NCI-H2171 treated with DMSO at 0.1 percent for 48 hours (cell line): ENCODE measurements at places on chromosomes 11 and 22.

DNA sequence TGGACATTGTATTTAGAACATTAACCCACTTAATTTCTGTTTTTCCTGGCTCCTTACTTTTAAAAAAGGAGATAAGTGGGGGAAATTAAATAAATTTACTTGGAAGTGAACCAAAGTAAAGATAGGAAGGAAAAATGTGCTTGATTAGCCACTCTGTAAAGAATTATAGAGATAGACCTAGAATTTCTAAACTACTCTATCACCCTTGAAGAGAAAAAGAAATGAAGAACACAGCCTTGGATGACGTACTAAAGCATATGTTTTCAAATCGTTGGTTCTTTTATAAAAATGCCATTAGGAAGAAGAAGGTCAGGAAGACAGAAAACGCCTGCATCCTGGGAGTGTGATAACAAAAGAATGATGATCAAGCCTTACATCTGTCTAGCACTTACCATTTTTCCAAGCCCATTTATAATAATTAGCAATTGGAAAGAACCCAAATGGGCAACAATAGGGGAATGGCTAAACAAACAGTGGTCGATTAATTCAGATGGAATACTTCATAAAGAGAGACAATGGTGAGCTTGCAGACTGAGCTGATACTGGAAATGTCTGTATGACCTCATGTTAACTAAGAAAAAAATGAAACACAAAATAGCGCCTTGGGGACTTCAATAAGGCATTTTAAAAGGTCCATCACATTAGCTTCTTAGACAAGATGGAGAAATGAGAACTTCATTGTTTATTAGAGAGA is 81.0 kb upstream of the LRRC55 start:
- DNase-seq = no peak

- no peak for DNase-seq
These were observed 21.9 kb downstream of the MMP13 start for GRCh38 chr11:102933627-102934026.

GRCh38 chr11:72831521-72832300 is 17.5 kb downstream of the ATG16L2 start:
- peak; percentile 86 for DNase-seq

DNA sequence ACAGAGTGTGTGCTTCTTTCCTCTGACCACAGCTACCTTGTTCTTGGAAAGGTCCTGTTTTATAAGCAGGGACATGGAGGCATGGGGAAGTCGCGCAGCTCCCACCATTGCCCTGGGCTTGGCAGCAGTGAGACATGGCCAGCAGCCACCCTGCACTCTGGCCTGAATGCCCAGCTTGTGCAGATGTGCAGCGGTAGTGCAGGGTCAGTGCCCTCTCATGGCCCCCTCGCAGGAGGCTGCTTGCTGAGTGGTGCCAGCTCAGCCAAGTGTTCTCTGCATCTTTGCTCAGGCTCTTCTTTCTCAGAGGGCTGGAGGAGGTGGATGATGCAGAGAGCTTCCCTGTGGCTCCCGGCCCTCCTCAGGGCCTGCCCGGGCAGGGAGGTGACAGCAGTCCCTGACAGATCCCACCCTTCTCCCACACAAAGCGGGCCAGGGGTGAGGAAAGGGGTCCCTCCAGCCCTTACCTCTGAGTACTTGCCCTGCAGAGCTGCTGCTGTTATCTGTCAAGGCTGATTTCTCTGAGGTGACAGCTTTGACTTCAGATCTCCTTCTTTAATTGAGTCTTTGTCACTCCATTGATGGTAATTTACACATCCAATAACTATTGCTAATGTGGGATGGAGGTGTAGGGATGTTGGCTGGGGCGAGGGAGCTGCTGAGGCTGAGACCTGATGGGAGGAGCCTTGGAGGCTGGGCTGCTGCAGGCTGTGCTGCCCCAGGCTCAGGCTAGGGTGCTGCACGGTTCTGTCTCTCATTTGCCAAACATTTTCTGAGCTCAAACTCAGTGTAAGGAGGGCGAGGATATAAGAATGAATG is 47.4 kb upstream of the B3GAT1 start:
- DNase-seq = no peak

- DNase-seq = no peak
These were observed 44.9 kb downstream of the ADM start for GRCh38 chr11:10349806-10350205.

DNA sequence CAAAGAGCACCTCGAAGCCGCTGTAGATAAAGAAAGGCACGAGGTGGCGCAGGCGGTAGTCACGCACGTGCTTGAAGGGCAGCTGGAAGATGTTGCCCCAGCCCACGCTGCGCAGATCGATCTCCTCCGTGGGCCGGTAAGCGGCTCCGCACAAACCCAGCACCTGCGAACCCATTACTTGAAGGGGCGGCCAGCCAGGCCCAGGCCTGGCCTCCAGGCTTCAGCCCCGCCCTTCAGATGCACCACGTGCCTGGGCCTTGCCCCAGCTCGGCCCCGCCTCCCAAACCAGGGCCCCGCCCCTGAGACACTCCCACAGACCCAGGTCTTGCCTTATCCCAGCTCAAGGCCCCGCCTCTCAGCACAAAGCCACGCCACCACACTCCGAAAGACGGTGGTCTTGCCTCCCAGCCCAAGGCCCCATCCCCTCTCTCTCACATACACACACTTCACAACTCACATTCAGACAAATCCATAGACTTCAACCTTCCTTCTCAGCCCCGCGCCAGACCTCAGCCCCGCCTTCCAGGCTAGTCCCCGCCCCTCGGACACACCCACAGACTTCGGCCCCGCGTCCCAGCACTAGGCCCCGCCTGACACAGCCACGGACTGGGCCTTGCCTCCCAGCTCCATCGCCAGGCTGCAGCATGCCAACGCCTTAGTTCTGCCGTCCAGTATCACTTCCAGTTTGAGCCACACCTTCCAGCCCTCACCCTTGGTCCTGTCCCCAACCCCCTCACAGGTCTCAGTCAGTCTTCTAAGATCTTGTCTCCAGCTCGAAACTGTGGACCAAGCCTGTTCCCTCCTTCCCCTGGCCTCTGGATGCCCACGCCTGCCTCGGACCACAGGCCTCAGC is 7.0 kb downstream of the UNC93B1 start:
- DNase-seq = no peak

GRCh38 chr22:45240104-45240809 is 437 bp downstream of the KIAA0930 start:
- no peak for DNase-seq

DNA sequence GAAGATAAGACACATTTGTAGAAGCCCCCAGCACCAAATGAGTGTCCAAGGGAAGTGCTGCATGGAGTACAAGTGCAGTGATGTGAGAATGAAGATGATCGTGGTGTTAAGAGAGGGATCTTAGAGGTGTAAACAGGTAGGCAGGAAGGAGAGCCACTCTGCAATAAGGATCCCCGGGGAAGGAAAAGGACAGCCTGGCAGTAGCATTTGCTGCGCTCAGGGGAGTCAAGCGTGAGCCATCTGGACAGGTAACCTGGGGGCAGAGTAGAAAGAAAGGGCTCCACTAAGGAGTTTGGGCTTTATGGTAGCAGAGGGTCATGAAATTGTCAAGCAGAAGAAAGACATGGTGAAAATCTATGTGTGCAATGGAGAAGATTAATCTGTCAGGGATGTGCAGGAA is 587.2 kb downstream of the BUD13 start:
- DNase-seq = peak; percentile 79

GRCh38 chr11:35662061-35662648 is 420 bp upstream of the TRIM44 start:
- DNase-seq = no peak

DNA sequence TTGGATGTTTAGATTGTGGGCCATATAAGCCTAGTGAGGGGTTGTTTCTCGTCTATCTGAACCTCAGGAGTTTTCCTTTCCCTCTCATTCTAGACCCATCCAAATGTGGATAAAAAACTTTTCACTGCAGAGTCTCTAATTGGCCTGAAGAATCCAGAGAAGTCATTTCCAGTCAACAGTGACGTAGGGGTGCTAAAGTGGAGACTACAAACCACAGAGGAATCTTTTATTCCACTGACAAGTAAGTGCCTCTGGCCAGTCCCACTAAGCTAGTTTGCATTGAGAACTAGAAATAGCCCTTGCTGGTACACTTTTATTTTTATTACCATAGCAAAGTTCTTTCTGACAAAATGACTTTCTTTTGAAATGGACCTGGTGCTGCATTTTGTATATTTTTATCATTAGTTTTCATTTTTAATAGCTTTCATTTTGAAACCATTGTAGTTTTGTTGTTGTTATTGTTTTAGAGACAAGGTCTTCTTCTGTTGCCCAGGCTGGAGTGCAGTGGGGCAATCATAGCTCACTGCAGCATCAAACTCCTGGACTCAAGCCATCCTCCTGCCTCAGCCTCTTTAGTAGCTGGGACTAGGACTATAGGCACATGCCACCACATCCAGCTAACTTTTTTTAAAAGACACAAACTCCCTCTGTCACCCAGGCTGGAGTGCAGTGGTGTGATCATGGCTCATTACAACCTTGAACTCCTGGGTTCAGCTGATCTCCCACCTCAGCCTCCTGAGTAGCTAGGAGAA is 14.6 kb upstream of the PHLDB1 start:
- no peak for DNase-seq

- no peak for DNase-seq
These were observed 33.0 kb downstream of the MCHR1 start for GRCh38 chr22:40712311-40712710.

DNA sequence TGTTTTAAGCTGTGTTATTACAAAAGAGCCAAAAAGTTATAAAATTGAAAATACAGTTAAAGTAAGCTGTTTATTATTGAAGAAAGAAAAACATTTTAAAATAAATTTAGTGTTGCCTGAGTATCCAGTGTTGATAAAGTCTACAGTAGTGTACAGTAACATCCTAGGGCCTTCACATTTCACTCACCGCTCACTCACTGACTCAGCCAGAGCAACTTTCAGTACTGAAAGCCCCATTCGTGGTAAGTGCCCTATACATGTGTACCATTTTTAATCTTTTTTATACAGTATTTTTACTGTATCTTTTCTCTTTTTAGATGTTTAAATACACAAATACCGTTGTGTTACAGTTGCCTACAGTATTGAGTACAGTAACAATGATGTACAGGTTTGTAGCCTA is 35.0 kb downstream of the POLD3 start:
- no peak for DNase-seq

DNA sequence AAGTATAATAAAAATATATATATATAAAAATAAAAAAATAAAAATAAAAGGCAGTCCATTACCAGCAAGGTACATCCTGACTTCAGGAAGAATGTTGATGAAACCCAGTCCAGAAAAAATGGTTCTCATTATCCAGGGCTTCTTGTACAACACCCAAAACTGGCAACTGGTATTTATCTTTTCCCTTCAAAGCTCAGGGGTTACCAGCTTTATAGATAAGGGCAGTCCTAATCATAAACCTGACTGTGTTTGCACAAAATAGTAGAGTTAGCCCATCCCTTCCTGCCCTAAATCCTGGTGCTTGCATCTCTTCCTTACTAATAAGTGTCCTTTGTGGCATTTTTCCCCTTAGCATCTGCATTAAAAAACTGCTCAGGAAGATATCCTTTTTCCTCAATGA is 97.5 kb downstream of the CSTPP1 start:
- no peak for DNase-seq

DNA sequence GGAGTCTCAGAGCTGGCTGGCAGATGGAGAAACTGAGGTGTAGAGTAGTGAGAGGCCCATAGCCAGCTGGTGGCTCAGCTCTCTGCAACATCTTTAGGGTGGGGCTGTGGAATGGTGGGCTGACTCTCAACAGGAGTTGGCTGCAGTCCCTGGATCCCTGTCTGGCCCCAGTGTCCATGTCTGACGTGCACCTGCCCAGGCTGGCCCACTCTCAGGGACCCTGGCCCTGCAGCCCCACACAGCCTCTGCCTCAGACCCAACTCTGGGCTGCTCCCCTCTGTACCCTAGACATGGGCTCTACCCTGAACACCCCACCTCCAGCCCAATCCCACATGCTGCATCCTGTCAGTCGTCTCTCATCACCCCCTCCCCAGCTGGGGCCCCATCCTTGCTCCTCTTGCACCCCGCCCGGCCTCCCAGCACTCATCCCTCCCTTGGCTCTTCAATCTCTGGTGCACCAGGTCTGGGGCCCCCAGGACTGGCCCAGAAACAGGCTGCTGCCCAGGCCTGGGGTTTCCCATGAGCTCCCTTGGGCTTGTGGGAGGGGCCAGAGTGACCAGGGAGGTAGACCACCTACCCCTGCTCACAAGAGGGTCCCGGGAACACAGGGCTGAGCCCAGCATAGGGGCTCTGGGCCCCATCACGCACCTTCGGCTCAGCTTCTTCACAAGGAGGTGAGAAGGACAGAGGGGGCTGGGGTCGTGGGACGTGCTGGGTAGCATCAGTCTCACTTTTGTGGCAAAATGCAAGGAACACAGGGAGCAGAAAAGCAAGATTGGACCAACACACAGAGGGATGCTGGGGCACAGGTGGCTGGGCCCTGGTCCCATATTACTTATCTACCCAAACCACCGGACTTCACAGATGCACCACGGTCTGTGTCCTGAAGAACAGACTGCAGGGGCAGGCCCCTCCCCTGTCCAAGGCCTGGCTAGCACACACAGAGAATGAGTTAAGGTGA is 31.5 kb downstream of the ARVCF start:
- DNase-seq = peak; percentile 17

DNA sequence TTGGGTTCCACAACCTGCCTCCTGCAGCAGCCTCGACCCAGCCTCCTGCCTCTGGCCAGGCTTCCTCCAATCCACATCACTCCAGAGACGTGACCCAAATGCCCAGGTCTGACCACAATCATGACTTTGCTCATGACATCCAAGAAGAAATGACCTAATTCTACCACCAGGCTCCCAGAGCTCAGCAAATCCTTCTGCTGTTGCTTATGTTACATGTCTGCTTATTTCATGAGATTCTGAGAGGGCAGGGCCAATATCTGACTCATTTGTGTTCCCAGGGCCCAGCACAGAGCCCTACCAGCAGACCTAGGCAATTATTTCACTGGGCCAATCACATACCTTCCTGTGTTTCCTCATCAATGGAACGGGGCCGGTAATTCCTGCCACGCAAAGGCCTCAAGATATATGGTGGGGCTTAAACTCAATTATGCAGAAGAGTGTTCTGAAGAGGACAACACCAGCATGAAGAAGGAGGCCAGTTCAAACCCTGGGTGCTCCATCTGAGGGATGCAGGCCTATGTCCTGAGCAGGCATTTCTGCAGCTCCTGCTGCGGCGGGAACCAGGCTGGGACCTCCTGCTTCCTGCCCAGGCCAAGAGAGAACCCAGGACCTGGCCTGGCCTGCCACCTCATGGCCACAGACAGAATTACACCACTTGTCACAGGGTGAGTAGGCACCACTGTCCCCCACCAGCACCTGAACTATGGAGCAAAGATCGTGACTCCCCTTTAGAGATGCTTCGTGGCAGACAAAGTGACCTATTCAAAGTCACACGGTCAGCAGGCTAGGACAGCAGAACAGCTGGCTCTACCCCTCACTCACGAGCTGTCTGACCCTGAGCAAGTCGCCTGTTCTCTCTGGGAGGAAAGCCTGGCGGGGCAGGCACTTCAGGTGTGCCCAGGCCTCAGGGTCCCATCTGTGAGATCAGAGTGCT is 5.9 kb downstream of the CENPM start:
- DNase-seq = peak; percentile 59

DNA sequence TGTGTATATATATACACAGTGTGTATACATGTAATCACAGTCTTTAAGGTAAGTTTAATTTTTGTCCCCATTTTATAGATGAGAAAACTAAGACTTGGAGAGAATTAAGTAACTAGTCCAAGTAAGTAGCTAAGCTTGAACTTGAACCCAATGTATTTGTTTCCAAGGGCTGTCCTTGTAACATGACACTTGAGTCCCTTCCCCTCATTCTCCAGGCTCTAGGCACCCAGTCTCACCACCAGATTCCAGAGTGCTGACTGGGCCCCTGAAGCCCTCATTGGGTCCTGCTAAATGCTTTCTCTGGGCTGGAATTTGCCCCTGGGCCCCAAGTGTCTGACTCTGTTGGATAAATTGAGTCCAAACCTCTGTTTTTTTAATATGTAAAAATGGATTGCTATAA is 45.5 kb downstream of the ADM start:
- DNase-seq = no peak
